ENCODE measurements at places on chromosomes 6 and 20. TPM values are rescaled to one million over a fixed set of nuclear protein-coding genes. Genes with fewer than 3 reads are reported as not detected.
A peak's percentile ranks its signal among the peaks of the same experiment; 100 is the strongest.

The C6orf15 gene
- total RNA-seq, result not detected

GRCh38 chr6:97925504-97925903, 642.5 kb upstream of the MMS22L start:
- no peak for DNase-seq

- no peak for DNase-seq
These were observed 445.8 kb upstream of the CITED2 start for GRCh38 chr6:139820210-139820609.

The SRSF6 gene
- 269 TPM for total RNA-seq

DNA sequence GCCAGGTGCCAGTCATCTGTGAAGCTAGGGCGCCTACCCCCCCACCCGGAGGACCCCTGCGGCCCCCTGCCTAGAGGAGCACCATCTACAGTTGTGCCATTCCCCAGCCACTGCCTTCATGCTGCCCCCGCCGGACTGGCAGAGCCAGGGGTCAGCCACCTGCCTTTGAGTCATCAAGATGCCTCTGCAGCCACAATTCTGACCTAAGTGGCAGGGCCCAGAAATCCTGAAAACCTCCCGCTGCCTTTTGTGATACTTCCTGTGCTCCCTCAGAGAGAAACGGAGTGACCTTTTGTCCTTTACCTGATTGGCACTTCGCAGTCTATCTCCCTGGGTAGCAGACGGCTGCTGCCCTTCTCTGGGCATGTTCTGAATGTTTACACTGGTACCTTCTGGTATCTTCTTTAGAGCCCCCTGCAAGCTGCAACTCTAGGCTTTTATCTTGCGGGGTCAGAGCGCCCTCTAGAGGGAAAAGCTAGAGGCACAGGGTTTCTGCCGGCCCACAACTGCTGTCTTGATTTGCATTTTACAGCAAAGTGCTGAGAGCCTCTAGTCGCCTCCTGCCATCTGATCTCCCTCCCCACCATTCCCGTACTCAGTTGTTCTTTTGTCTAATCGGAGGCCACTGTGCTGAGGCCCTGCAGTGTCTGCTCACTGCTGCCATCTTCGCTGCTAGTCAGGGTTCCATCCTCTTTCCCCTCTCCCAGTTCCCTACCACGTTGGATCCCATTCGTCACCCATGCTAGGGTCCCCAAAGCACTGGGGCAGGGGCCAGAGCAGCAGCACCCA, 26.9 kb downstream of the SPATA2 start:
- DNase-seq, result peak; percentile 64

The WFDC2 gene
- not detected for total RNA-seq

DNA sequence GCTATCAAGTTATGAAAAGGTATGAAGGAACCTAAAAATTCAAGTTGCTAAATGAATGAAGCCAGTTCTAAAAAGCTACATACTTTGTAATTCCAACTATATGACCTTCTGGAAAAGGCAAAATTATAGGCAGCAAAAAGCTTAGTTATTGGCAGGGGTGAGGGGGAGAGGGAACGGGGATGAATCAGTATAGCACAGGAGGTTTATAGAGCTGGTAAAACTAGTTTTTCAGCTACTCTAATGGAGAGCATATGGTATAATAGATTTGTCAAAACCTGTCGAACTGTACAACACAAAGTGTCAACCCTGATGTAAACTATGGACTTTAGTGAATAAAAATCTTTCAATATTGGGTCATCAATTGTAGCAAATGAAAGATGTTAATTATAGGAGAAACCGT, 18.7 kb downstream of the MANEA start:
- no peak for DNase-seq

The SIRPB2 gene
- total RNA-seq, result not detected

Data from CD4-positive, CD25-positive, alpha-beta regulatory T cell (primary cell).